ENCODE measurements at places on chromosomes 7 and 10.

DNA sequence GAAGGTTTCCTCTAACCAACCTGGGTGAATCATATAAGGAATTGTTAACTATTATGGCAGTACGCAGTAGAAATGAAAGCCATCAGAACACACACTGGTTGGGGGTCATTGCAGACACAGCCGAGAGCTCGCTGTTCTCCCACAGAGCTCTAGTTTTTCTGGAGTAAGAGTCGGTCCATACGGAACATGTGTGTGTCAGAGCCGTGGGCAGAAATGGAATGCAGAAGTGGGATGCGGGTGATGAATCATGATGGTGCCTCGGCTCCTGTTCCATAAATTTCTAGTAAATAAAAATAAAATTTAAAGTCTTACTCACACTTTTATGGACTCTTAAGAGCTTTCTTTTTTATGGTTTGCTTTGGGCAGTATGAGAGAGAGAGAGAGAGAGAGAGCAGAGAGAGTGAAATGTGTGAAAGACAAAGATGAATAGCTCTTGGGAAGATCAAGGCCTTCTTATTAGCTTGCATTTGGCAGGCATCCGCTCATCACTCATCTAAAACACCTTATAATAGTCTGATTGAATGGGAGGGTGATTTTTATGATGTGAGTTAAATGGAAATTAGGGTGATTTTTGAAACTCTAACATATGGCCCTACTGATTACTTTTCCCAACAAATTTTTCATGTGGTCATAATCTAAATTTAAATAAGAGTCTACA is 98.8 kb upstream of the PFKP start:
- DNase-seq = no peak

DNA sequence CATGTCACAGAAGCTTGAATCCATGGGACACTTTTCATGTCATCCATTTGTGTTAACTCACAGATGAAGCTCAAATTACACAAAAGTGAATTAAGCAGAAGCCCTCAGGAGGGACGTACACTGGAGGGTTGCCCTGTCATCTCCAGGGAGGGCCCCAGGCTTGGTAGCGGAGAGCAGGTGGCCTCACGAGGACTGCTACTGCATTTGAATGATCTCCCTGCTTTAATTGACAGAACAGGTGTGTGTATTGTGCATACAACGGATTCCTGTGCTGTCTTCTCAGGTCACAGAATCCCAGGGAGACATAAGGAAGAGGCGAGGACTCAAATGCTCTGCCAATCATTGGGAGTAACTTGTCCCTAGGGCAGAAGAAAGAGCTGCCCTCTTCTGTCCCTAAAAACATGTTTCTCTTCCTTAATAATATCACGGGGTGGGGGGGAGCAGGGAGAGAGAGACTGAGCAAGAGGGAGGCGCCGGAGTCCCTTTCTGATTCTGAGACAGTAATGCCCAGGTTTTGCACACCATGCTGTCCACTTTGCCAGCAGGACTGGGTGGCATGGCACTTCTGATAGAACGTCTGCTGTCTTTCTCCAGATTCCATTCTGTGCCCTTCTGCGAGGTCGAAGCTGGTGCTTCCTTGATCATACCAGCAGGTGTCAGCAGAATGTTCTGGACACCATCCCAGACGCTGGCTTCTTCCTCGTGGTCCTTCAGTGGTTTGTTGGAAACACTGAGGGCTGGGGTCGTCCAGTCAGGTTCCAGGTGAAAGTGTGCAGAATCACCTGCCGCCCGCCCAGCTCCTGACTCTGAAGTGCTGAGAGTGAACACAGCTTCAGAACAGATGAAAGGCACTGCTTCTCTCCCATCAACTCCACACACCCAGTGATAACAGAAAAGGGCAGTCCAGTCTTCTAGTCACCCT is 26.2 kb upstream of the RASGEF1A start:
- DNase-seq = no peak

- DNase-seq = no peak
Observed at GRCh38 chr10:123382491-123382890, 228.3 kb downstream of the BUB3 start.

DNA sequence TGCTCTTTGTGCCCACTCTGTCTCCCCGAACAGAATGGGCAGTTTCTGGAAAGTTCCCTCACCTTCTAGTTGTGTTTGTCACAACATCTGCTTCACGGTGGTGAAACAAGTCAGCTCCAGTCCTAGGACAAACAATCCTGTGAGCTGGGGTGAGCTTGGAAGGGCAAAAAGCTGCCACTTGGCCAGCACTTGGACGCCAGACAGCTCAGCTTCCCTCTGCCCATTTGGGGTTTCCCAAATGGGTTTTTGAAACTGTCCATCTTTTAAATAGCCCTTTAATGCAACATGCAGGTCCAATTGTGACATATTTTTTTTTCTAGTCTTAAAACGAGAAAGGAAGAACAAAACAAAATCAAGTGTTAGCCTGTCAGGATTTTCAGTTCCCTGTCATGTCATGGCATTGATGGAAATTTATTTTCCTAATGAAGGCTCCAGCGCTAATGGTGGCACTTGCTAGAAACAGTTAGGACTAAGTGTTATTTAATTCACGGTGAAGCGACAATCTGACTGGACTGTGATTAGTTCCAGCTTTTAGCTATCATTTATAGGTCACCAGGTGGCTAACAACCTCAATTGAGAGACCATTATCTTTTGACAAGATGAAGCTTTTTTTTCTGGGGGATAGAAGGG is 181.7 kb downstream of the MYOF start:
- no peak for DNase-seq

DNA sequence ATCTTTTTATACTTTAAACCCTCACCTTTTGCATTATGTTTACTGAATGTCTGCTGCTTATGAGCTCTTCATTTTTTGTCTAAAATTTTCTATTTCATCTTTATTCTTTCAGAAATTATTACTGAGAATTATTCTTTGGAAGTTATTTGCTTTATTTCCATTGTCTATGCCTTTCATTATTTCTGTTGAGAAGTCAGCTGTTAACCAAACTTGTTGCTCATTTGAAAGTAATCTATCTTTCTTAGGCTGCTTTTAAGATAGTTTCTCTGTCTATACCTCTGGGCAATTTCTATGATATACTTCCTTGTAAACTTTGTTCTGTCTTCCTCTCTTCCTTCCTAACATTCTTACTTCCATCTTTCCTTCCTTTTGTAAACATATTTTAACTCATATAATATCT is 1165.9 kb upstream of the CELF2 start:
- no peak for DNase-seq
